ENCODE measurements at places on chromosomes 16 and 17.

DNA sequence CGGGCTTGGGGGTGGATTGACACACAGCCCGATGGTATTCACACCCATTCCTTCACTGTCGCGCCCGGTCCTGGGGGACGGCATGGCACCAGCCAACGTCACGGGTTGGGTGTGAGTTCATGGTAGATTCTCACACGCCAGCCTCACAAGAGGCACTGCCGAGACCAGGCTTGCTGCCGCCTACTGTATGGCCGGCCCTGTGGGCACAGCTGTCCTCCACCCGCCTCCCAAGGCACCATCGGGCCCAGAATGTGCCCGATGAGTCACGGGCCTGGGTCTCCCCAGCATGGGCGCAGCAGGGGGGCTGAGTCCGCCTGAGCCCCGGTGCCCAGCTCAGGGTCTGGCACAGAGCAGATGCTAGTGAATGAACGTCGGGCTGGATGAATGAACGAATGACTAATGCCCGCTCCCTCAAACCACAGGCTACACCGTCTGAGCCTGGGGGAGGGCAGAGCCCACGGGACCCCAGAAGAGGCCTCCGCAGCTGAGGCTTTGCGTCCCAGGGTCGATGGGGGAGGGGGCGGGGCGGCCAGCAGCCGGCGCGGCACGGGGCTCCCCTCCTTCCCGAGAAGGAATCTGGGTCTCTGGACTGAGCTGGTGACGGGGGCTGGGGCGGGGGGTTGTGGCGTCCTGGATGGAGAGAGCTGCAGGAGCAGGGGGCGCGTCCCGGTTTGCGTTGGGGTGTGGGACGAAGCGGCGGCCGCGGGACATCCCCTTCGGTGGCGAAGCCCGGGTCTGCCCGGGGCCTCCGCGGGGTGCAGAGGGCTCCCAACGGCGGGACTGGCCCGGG, 829 bp downstream of the PITPNM3 start:
- no peak for DNase-seq

- DNase-seq, result no peak
These were observed 82.2 kb downstream of the PLXDC1 start for GRCh38 chr17:39069114-39069756.

DNA sequence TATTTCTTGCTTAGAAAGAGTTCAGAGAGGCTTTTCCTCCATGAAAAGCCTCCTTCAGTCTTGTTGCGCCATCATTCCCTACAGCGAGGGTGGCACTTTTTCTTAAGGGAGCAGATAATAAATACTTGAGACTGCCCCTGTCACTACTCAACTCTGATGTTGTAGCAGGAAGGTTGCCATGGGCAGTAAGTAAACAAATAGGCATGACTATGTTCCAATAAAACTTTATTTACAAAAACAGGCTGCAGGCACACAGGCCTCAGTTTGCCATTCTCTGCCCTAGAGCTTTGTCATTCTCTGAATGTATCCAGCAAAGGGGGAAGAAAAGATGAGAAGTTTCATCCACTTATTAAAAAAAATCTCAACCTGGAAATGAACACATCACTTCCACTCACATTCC, 60.4 kb downstream of the MYOCD start:
- no peak for DNase-seq

- no peak for DNase-seq
These were observed 20.6 kb upstream of the PIK3R6 start for GRCh38 chr17:8887834-8888703.

GRCh38 chr17:73166731-73167581, 2.1 kb downstream of the SSTR2 start:
- DNase-seq, result no peak

- DNase-seq, result no peak
These were observed 157.9 kb downstream of the WWOX start for GRCh38 chr16:78257376-78257728.

GRCh38 chr16:15983898-15984297, 34.5 kb downstream of the ABCC1 start:
- DNase-seq, result no peak

DNA sequence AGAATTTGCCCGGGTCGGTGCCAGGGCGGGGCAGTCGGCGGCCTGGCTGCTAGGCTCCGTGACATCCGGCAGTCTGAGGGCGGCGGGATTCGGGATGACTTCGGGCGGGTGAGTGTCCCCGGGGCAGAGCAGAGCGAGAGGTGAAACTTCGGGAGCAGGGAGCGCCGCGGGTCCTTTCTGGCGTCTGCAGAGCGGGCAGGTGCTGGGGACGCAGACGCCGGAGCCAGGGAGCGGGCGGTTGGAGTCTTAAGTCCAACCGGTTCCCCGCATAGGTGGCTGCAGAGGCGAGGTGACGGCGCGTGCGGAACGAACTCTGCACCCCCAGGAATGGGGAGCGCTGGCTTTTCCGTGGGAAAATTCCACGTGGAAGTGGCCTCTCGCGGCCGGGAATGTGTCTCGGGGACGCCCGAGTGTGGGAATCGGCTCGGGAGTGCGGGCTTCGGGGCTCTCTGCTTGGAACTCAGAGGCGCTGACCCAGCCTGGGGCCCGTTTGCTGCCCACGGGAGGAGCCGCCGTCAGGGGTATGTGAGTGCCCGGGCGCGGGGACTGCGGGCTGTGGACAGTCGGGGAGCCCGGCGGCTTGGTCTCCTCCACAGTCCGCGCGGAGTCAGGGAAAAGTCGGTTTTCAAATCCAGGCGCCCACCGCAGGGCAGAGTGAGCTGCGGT, at the start of gene B4GALNT2:
TSS of gene B4GALNT2 (plus strand) at position 71 of the 666 bp plus-strand sequence. CDS start at position 95, 24 bp downstream.
- DNase-seq, result no peak

DNA sequence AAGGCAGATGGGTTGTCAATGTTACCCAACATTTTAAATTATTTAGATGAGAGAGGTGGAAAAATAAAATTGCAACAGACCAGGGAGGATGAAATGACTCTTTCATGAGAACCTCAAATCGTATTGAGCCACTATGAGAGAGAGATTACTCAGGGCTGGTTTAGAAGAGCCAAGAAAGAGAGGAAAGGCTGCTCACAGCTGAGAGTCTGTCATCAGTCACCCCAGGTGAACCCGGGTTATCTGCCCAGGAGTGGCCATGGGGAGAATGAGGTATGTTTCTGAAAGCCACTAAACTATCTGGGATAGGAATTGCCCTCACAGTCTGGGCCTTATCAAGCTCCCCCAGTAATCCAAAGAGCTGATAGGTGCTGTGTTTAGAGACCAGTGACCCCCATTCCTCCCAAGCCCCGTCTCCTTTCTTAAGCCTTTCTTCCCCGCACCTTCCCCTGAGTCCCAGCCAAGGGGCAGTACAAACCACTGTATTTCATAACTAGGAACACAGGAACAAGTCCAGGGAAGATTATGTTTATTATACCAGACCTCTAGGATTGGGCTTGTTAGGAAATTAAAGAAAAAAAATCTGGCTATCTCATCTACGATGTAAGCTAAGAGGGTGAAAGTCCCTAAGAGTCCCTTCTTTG, 158.9 kb upstream of the NOL11 start:
- DNase-seq, result no peak

- DNase-seq, result no peak
These were observed 12.2 kb downstream of the ZNF75A start for GRCh38 chr16:3317315-3317999.

DNA sequence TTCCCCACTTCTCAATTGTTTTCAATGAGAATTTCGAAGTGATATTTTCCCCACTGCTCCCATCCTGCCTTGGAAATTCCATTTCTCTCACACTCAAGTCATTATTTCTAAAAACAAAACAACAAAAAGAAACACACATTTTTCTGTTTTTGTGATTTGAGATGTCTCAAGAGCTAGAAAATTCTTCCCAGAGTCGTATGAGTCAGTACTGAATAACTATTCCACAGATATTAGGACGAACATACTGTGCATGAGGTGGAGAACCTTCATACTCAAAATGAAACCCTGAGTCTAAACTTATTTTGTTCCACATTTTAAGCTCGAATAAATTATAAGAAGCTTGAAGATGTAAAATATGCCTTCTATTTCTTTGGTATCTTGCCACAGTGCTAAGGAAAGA, 204.6 kb downstream of the SLC39A11 start:
- DNase-seq, result no peak

DNA sequence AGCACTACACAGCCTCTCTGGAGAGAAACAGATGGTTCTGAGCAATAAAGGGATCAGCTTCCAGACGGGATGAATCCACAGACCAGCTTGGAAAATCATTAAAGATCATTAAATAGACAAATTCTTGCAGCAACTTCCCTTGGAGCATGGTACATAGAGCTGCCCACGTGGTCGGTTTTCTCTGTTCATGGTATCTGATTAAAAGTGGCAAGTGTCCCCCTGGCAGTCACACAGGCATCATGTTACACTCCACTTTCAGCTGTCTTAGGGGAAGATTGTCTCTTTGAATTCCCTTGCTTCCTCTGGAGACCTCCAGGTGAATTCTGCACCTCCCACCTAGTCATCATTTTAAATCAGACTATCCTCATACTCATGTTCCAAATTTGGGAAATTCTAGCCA, 92.2 kb upstream of the CACNG3 start:
- DNase-seq, result no peak

GRCh38 chr16:68999114-68999513, 106.3 kb upstream of the HAS3 start:
- DNase-seq, result no peak

DNA sequence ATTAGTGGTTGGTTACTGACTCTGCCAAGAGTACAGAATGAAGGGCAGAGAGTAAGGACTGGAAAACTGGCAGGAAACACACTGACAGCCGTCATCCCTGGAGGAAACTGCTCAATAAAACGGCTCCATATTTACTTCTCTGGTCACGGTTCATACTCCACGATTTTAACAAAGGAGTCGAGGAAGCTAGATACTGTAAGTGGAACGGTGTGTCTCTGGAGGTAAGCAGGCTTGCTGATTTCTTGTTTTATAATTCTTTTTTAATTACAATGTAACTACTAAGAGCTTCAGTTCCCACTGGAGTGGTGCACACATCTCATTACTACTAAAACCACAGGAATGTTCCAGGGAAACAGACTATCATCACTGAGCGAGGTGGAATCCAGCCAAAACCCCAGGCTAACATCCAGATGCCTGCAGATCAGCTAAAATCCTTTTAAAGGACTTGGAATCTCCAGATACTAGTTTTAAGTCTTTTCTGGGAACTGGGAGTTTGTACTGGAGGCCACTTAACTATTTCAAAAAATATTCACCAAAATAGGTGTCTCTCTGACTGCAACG, 17.8 kb downstream of the SERPINF1 start:
- DNase-seq, result no peak

- no peak for DNase-seq
These were observed 9.2 kb downstream of the TBKBP1 start for GRCh38 chr17:47703191-47703591.

GRCh38 chr17:8151641-8152111, 528 bp downstream of the PER1 start:
- DNase-seq, result no peak

DNA sequence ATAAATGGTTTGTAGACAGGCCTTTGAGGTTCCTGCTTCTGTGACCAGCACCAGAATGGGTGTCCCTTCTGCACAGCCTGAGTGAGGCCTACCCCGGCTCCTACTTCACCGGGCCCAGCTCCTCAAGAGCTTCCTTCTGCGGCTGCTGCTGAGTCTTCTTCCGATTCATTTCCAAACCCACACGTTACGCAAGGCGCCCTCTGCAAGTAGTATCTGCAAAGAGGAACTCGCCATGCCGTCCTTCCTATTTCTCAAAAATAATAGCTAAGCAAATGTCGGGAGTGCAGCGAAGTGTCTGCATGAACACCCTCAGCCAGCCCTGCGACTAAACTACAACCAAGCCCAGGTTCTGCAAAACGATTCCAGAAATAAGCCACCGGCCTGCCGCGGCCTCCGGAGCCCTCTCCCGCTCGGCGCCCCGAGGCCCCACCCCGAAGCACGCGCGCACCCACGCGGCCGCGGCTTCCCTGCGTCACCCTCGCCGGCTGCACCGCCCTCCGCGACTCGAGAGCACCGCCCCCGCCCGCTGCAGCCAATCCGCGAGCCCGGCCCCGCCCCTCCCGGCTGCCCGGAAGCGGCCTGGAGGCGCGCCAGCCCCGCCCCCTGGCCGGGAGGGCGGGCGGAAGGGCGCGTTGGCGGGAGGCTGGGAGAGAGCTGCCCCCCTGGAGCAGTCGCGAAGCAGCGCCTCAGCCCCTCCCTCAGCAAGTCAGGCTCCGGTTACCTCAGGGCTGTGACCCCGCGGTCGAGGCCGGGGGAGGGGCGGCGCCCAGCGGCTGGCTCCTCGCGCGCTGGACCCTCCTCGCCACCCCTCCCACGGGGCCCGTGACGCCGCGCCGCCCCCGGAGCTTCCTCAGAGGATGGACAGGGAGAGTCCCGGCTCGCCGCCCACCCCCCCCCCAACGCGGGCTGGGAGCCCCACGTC, 8.3 kb downstream of the MNT start:
- DNase-seq, result peak; percentile 96

- DNase-seq, result no peak
These were observed 95.0 kb downstream of the RAB11FIP4 start for GRCh38 chr17:31486351-31487062.

GRCh38 chr17:78875363-78876093, 27.5 kb downstream of the CEP295NL start:
- DNase-seq, result no peak

- no peak for DNase-seq
These were observed 31.5 kb downstream of the USP43 start for GRCh38 chr17:9676820-9677310.

DNA sequence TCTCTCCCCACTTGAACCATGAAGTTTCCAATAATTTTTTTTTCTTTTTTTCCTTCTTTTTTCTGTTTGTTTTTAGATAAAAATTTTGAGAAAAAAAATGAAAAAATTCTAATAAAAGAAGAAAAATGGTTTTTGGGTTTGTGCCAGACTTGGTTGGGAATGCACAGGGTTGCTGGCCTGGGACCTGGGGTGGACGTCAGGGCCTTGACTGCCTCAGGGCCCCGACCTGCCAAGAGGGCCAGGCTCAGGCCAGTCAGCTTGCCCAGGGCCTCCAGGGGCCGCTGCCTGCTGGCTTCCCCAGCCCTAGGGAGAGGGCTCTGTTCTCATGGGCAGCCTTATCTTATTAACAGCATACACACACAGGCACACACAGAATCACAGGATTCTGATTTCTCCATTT, 6.5 kb downstream of the TBX6 start:
- no peak for DNase-seq

- no peak for DNase-seq
These were observed 12.7 kb downstream of the SLC6A4 start for GRCh38 chr17:30222721-30223175.

DNA sequence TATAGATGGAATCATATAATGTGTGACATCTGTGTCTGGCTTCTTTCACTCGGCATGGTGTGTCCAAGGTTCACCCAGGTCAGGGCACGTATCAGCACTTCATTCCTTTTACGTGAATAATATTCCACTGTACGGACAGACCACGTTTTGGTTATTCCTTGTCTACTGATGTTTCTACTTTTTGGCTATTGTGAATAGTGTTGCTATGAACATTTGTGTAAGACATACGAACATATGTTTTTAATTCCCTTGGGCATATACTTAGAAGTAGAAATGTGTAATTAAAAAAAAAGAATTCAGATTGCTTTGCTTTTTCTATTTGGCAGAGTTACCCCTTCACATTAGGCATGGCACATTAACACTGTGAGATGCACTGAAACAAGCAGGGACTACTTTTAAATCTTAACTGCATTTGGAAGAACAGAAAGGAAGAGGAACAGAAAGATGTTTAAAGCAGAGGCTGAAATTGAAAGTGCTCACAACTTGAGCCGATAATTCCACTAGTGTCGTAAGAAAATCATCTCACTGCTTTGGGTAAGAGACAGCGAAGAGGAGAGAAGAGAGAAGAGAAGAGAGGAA, 105.3 kb downstream of the VPS53 start:
- no peak for DNase-seq

Measured in activated T-helper 1 cell treated with anti-CD3 and anti-CD28 coated beads, Interleukin-2, amount 50 U/mL, for 16 hours (primary cell).